Liver (tissue), 10 donors: ENCODE measurements at places on chromosomes 13 and 19.
A peak's percentile ranks its signal among the peaks of the same experiment; 100 is the strongest.

GRCh38 chr19:45591004-45591637 lies 6.5 kb upstream of the OPA3 start:
- DNase-seq: no peak

DNA sequence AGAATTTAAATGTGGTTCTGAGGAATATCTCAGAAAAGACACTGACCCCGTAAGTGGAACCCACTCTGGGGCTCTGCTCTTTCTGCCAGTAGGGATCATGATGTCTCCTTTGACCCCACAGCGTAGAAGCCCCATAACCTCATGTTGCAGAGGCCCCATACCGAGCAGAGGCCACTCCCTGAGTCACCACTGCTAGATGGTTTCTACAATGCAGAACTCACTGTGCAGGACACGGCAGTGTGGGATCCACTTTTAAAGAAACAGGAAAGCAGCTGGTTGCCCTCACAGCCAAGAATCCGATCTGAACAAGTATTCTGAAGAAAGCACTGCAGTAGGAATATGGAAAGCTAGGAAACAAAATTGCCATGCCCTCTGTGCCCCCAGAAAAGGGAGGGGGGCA lies 4.2 kb downstream of the SLC7A1 start:
- no peak for DNase-seq

DNA sequence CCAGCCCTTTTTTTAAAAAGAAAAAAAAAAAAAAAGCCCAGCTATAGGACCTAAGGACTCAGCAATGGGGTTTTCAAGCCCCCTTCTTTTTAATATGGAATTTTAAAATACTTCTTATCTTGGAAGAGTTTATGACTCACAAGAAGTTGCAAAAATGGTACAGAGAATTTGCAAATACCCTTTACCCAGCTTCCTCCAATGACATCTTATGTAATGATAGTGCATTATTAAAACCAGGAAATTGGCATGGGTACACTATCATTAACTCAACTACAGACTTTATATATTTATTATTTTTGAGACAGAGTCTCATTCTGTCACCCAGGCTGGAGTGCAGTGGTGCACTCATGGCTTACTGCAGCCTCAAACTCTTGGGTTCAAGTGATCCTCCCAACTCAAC lies 16.1 kb downstream of the TMEM38A start:
- no peak for DNase-seq

DNA sequence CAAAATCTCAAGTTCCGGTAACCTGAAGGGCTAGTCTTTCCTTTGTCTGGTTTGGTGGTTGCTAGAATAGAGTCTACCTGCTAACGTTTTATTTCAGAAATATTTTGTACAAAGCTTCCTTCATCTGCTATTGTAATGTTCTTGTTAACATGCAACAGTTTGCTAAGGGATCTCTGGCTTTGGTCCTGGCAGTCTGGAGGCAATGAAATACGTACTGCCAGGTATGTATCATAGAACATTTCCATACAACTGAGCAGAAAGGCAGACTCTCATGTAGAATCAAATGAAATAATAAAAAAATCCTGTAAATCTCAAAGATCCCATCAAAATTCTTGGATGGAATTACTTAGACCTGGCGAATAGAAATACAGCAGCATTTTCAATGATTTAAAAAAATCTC lies 8.8 kb upstream of the CSNK1A1L start:
- DNase-seq: no peak

DNA sequence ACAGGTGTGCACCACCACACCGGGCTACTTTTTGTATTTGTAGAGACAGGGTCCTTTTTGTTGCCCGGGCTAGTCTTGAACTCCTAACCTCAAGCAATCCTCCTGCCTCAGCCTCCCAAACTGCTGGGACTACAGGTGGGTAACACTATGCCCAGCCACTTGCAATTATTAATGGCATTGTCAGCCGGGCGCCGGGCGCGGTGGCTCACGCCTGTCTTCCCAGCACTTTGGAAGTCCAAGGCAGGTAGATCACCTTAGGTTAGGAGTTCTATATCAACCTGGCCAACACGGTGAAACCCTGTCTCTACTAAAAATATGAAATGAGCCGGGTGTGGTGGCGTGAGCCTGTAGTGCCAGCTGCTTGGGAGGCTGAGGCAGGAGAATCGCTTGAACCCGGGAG lies 2.7 kb upstream of the MEX3D start:
- no peak for DNase-seq

DNA sequence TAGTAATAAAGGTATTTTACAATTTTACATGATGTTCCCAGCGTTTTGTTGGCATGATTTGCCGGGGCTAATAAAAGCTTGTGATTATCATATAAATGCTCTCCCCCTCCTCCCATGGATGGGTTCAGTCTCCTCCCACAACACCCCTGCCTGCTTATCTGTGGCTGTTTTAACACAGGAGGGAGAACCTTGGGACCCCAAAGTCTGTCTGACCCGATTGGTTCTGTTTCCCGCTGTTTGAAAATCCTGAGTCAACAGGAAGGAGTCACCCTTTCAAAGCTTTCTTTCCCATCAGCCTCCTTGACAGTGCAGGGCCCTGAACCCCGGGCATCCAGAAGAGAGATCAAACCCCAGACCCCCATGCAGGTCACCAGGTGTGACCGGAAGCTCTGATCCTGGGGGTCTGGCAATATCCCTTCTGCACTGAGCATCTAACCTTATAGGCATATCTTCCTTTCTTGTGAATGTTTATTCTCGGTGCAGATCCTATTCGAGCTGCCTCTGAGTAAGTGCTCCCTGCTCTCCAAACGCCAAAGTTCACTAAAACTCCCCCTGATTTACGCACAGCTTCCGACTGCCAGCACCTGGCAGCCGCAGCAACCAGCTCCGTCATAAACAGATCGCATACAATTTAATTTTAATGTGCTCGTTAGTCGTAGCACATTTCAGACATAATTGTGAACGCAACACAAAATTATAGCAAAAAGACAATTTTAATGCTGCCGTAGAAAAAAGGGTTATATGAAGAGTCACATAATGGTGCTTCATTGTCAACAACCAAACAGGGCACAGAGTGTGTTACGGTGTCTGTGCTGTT lies 74.8 kb downstream of the TSHZ3 start:
- no peak for DNase-seq

DNA sequence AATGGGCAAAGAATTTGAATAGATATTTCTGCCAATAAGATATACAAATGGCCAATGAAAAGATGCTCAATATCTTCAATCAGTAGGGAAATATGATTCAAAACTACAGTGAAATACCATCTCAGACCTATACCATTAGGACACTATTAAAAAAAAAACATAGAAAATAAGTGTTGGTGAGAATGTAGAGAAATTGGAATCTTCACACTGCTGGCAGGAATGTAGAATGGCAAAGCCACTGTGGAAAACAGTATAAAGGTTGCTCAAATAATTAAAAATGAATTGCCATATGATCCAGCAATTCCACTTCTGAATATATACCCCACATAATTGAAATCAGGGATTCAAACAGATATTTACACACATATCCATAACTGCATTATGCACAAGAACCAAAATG lies 88.1 kb upstream of the STARD13 start:
- DNase-seq: no peak

- DNase-seq: no peak
These were observed 3.1 kb downstream of the TMED1 start for GRCh38 chr19:10832939-10833296.

GRCh38 chr19:5578097-5578846 lies 10.5 kb upstream of the TINCR start:
- peak; percentile 83 for DNase-seq

- no peak for DNase-seq
These were observed 72.6 kb downstream of the SIPA1L3 start for GRCh38 chr19:37979547-37980082.

DNA sequence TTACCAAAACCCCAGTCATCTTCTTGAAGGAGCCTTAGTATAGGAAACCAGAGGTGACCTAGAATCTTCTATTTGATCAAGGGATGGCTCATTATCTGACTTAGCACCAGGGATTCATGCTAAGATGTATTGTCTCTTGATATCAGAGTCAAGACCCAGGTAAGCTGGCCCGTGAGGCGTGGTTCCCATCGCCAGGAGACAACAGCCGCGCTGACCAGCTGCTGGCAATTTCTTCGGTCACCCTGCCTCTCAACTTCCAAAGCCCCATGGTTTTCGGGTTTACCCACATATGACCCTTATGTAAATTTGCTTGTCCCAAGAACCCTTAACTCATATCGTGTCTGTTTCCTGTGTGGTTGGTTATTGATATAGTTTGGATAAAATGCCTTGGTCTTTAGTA lies 77.7 kb upstream of the VSTM2B start:
- DNase-seq: no peak

GRCh38 chr19:56290104-56290503 lies 17.6 kb downstream of the EDDM13 start:
- no peak for DNase-seq

DNA sequence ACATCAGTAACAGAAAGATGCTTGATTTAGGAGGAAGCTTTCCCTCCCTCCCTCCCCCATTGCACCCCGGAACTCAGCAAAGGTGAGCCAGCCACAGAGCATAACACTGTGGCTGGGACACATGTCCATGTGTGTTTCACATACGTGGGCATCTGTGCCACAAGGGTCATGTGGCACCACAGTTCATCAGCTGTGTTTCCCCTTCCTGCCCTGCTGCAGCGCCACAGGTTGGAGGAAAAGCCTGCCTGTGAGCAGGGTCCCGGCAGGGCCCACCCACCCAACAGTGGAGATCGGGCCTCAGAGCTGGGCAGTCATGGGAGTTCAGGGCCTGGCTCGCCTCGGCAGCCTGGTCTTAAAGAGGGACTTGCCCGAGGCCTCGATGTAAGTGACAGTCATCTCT lies 2.8 kb downstream of the ACP5 start:
- no peak for DNase-seq

GRCh38 chr19:31424861-31425620 lies 75.8 kb upstream of the TSHZ3 start:
- DNase-seq: no peak

- no peak for DNase-seq
These were observed 181.5 kb downstream of the POSTN start for GRCh38 chr13:37417060-37417441.

- no peak for DNase-seq
These were observed 418.9 kb downstream of the FGF14 start for GRCh38 chr13:101982903-101983302.

GRCh38 chr13:95228130-95228529 lies 73.1 kb downstream of the ABCC4 start:
- DNase-seq: no peak

GRCh38 chr13:26037302-26037701 lies 14.5 kb downstream of the SHISA2 start:
- DNase-seq: no peak

- no peak for DNase-seq
These were observed 66.3 kb downstream of the RASA3 start for GRCh38 chr13:114065926-114066774.

- DNase-seq: no peak
These were observed 4.3 kb downstream of the RPL36 start for GRCh38 chr19:5694167-5694955.

- DNase-seq: no peak
These were observed 32.1 kb downstream of the CERS1 start for GRCh38 chr19:18863843-18864362.

- DNase-seq: no peak
These were observed 79.4 kb upstream of the FNDC3A start for GRCh38 chr13:48896312-48896711.

DNA sequence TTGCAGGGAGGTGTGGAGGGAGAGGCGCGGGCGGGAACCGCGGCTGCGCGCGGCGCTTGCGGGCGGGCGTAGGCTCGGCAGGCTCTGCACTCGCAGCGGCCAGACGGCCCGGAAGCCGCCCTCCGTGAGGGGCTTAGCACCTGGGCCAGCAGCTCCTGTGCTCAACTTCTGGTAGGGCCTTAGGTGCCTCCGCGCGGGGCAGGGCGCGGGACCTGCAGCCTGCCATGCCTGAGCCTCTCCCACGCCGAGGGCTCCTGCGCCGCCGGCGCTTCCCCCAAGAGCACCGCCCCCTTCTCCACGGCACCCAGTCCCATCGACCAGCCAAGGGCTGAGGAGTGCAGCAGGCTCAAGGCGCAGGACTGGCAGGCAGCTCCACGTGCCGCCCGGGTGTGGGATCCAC lies 940.8 kb upstream of the PCDH9 start:
- DNase-seq: no peak

DNA sequence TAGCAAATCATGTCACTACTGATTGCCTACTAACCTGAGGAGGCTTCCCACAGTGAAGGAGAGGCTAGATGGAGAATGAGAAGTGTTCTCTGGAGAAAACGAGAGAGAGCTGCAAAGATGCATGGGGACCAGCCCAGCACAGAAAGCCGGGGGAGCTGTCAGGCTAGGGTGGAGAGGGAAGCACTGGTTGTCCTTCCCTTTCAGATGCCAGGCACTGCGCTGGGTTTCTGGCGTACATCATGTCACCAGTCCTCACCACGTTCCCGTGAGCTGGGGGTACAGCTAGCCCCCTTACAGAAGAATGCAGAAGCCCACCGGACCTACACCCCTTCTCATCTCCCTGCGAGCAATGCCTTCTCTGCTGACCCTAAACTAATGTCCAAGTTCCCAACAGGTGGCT lies 86.0 kb downstream of the STK24 start:
- DNase-seq: no peak

- DNase-seq: no peak
These were observed 3.9 kb downstream of the SIGLEC12 start for GRCh38 chr19:51497666-51498065.

- no peak for DNase-seq
These were observed 106.6 kb downstream of the COL4A1 start for GRCh38 chr13:110200276-110200870.

GRCh38 chr13:23984546-23984945 lies 87.2 kb upstream of the C1QTNF9B start:
- no peak for DNase-seq

DNA sequence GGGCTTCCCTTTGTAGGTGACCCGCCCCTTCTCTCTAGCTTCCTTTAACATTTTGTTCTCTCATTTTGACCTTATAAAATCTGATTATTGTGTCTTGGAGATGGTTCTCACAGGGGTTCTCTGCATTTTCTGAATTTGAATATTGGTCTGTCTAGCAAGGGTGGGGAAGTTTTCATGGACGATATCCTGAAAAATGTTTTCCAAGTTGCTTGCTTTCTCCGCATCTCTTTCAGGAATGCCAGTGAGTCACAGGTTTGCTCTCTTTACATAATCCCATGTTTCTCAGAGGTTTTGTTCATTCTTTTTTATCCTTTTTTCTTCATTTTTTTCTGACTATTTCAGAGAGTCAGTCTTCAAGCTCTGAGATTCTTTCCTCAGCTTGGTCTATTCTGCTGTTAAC lies 53.6 kb downstream of the POSTN start:
- no peak for DNase-seq
